Fibroblast of lung (primary cell): ENCODE measurements at places on chromosomes 1 and 21. TPM values are rescaled to one million over a fixed set of nuclear protein-coding genes. Genes with fewer than 3 reads are reported as not detected.

Gene TTC34
- polyA plus RNA-seq: 0.02 and 0.05 TPM in 2 replicates

Gene NR1I3
- polyA plus RNA-seq: not detected in 2 replicates

Gene AGT
- 0.38 and 3.7 TPM in 2 replicates for polyA plus RNA-seq

Gene G0S2
- polyA plus RNA-seq: 3.9 and 11.0 TPM in 2 replicates

Gene AIRE
- not detected in 2 replicates for polyA plus RNA-seq

Gene KCNK1
- polyA plus RNA-seq: 0.48 and 2.1 TPM in 2 replicates

Gene ZNF695
- polyA plus RNA-seq: 0.61 and 3.1 TPM in 2 replicates

Gene NCAM2
- polyA plus RNA-seq: 4.1 and 5.6 TPM in 2 replicates

Gene CHAF1B
- 5.2 and 12.4 TPM in 2 replicates for polyA plus RNA-seq
